ENCODE measurements at places on chromosomes 7 and 10.

DNA sequence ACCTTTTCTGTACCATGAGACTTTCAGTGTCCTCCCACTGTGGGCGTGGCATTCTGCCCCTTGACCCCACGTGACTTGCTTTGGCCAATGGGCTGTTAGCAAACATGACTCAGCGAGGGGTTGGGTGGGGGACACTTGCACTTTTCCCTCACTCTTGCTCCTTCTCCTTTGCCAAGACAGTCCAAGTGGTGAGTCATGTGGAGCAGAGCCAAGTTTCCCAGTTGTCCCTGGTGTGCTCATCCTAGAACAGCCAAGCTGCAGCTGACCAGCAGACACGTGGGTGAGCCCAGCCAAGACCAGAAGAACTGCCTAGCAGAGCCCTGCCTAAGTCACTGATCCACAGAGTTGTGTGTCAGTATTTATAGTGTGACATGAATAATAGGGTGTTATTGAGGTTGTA lies 82.8 kb upstream of the CPXM2 start:
- no peaks in the 10 kb centered on the region for H3K36me3 ChIP-seq
- peaks cover 8% of the 10 kb centered on the region for H3K4me1 ChIP-seq
- H3K27me3 ChIP-seq = peaks cover 72% of the 10 kb centered on the region
- DNase-seq = no peak

GRCh38 chr7:140260352-140261104 lies 83.7 kb upstream of the KDM7A start:
- DNase-seq = no peak
- H3K27ac ChIP-seq = no peak overlapping the region
- no peak overlapping the region for H3K4me3 ChIP-seq

DNA sequence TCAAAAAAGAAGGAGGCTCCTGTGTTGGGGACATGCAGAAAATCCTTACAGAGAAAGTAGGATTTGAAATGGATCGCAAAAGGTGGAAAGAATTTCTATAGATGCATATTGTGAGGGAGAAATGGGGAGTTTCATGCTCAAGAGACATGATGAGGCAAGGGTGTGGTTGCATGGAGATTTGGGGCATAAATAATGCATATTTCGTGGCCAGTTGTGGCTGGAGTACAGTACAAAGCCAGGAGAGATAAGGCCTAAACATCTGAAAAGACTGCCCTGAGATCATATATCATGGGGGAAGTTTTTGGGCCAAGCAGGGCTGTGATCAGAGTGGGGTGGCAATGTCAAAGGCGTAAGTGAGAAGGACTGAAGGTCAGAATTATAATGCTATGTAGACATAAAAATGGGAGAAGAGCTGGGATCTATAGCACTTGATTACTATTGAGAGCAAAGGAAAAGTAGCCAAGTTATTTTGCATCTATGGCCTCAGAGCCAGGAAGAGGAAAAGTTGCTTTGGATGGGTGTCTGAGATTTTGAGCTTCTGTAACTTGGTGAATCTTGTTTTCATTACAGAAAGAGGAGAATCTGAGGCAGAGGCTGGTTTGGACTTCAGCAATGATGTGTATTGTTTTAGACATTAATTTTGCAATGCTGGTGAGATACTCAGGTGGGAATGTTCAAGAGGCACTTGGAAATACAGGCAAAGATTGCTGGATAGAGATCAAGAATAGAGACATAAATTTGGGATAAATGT lies 166.6 kb downstream of the INHBA start:
- peaks cover 5% of the 10 kb centered on the region for H3K36me3 ChIP-seq
- H3K4me1 ChIP-seq = peaks cover 13% of the 10 kb centered on the region

GRCh38 chr7:20220293-20220761 lies 3.1 kb upstream of the MACC1 start:
- H3K36me3 ChIP-seq = no peaks in the 10 kb centered on the region
- H3K4me3 ChIP-seq = no peak overlapping the region
- peak overlapping the region; percentile 80 for H3K27ac ChIP-seq
- H3K27me3 ChIP-seq = no peaks in the 10 kb centered on the region

- H3K27me3 ChIP-seq = no peaks in the 10 kb centered on the region
- H3K4me1 ChIP-seq = peaks cover 5% of the 10 kb centered on the region
- DNase-seq = no peak
Observed at GRCh38 chr7:12648704-12649261, 38.6 kb upstream of the ARL4A start.

- H3K36me3 ChIP-seq = peaks cover 8% of the 10 kb centered on the region
- no peak overlapping the region for H3K4me3 ChIP-seq
- peaks cover 3% of the 10 kb centered on the region for H3K4me1 ChIP-seq
- no peak overlapping the region for H3K27ac ChIP-seq
Observed at GRCh38 chr7:27551803-27552400, 110.8 kb downstream of the HIBADH start.

DNA sequence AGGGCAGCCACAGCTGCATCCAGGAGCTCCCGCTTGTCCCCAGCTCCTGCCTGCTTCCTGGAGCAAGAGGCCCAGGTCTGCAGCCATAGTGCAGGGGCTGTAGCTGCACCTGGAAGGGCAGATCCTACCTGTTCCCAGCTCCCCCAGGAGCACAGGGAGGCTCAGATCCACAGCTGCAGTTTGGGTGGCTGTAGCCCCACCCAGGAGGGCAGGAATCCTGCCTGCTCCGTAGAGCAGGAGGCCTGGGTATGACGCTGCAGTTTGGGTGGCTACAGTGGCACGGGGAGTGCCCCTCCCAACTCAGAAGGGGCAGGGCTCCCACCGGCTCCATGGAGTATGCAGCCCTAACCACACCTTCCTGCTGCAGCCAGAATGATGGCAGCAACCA lies 26.7 kb upstream of the CDCA7L start:
- no peak overlapping the region for H3K27ac ChIP-seq
- peaks cover 11% of the 10 kb centered on the region for H3K27me3 ChIP-seq

DNA sequence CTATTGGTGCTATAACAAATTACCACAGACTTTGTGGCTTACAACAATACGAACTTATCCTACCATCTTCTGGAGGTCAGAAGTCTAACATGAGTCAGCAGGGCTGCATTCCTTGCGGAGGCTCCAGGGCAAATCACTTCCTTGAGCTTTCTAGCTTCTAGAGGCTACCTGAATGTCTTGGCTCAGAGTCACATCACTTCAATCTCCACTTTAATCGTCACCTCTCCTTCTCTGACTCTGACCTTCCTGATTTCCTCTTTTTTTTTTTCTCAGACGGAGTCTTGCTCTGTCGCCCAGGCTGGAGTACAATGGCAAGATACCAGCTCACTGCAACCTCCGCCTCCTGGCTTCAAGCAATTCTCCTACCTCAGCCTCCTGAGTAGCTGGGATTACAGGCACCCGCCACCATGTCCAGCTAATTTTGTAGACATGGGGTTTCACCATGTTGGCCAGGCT lies 44.6 kb upstream of the ANAPC16 start:
- H3K27me3 ChIP-seq = no peaks in the 10 kb centered on the region
- peak overlapping the region; percentile 78 for H3K27ac ChIP-seq

DNA sequence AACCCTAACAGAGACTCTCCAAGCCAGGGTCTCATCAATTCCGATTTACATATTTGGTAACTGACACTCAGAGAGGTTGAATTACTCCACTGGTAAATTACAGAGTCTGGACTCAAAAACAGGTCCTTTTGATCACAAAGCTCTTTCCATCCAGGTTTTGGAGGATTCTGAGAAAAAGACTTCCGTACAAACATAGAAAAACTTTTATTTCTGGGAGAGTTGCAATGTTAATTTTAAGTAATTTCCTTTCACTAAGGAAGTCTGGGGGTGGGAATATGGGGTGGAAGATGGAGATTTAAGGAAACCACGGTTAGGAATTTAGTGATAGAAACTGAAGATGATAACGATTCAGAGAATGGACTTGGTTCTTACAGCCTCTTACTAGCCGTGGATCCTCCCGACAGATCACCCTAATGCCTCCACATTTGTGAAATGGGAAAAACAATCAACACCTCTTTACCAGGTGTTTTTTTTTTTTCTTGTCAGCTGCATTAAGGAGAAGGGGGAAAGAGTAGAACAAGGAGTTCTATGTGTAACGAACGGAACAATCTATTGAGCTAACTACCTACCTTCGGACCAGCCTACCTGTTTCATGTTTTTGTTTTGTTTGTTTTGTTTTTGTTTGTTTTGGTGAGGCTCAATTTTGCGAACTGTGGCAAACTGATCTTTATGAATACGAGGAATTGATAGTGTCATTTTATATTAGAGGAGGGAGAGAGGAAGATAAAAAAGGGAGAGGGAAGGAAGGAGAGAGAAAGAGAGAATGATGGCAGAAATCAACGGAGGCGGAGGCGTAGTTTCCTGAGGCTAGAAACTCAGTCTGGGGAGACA lies 1.7 kb upstream of the RBM20 start:
- peak overlapping the region; percentile 42 for H3K4me3 ChIP-seq
- no peak for DNase-seq
- peaks cover 29% of the 10 kb centered on the region for H3K4me1 ChIP-seq
- no peak overlapping the region for H3K27ac ChIP-seq
- H3K27me3 ChIP-seq = peaks cover 36% of the 10 kb centered on the region
- H3K36me3 ChIP-seq = no peaks in the 10 kb centered on the region

DNA sequence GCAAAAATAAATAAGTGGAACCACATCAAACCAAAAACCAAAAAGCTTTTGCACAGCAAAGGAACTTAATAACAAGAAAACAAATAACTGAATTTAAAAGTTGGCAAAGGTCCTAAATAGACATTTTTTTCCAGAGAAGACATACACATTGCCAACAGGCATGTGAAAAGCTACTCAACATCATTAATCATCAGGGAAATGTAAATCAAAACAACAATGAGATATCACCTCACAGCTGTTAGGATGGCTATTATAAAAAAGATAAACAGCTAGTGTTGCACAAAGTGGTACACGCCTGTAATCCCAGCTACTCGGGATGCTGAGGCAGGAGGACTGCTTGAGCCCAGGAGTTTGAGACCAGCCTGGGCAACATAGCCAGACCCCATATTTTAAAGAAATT lies 2.2 kb upstream of the SUN3 start:
- no peak overlapping the region for H3K4me3 ChIP-seq
- peaks cover 8% of the 10 kb centered on the region for H3K4me1 ChIP-seq
- peaks cover 66% of the 10 kb centered on the region for H3K27me3 ChIP-seq
- H3K27ac ChIP-seq = no peak overlapping the region
- no peaks in the 10 kb centered on the region for H3K36me3 ChIP-seq
- DNase-seq = no peak

GRCh38 chr7:99089914-99090629 lies 53.8 kb downstream of the SMURF1 start:
- no peaks in the 10 kb centered on the region for H3K27me3 ChIP-seq
- peaks cover 10% of the 10 kb centered on the region for H3K36me3 ChIP-seq
- H3K4me3 ChIP-seq = no peak overlapping the region
- no peak for DNase-seq
- peak overlapping the region; percentile 81 for H3K27ac ChIP-seq
- peaks cover 36% of the 10 kb centered on the region for H3K4me1 ChIP-seq

- no peak overlapping the region for H3K4me3 ChIP-seq
- no peak for DNase-seq
- H3K4me1 ChIP-seq = peaks cover 87% of the 10 kb centered on the region
- H3K27ac ChIP-seq = peak overlapping the region; percentile 90
- H3K36me3 ChIP-seq = peaks cover 8% of the 10 kb centered on the region
Observed at GRCh38 chr7:47500103-47500563, 81.8 kb downstream of the TNS3 start.

- DNase-seq = no peak
- H3K4me3 ChIP-seq = peak overlapping the region; percentile 51
- H3K27ac ChIP-seq = peak overlapping the region; percentile 92
- H3K27me3 ChIP-seq = no peaks in the 10 kb centered on the region
- no peaks in the 10 kb centered on the region for H3K36me3 ChIP-seq
Observed at GRCh38 chr10:17214526-17214925, 13.1 kb upstream of the TRDMT1 start.

- peaks cover 3% of the 10 kb centered on the region for H3K36me3 ChIP-seq
- H3K4me1 ChIP-seq = peaks cover 64% of the 10 kb centered on the region
- H3K27me3 ChIP-seq = no peaks in the 10 kb centered on the region
- H3K27ac ChIP-seq = peak overlapping the region; percentile 93
- no peak overlapping the region for H3K4me3 ChIP-seq
Observed at GRCh38 chr10:77554996-77555397, 82.6 kb downstream of the KCNMA1 start.

GRCh38 chr7:131959106-131959812 lies 402.8 kb upstream of the PODXL start:
- peaks cover 70% of the 10 kb centered on the region for H3K27me3 ChIP-seq
- H3K27ac ChIP-seq = no peak overlapping the region
- H3K36me3 ChIP-seq = no peaks in the 10 kb centered on the region
- no peak overlapping the region for H3K4me3 ChIP-seq
- no peak for DNase-seq

- H3K4me1 ChIP-seq = peaks cover 57% of the 10 kb centered on the region
- H3K27me3 ChIP-seq = no peaks in the 10 kb centered on the region
- H3K36me3 ChIP-seq = no peaks in the 10 kb centered on the region
- no peak overlapping the region for H3K4me3 ChIP-seq
- DNase-seq = no peak
Observed at GRCh38 chr7:2105917-2106316, 126.8 kb downstream of the MAD1L1 start.

DNA sequence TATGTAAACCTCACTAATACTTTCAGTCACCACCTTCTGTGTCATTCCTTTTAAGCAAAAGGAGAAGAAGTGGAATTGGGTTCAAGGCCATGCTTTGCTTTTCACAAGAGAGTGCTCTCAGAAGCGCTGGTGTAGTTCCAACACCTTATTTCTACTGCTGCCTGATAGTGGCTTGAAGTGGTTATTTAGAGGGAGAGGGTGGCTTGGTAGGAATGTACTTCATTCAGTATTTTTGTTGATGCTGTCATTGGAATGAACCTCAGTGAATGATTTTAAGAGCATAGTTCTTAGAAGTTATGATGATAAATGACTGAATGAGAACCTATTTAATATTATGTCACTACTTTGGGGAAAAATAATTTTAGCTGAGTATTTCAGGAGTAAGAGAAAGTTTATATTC lies 396.7 kb downstream of the EXOC4 start:
- no peaks in the 10 kb centered on the region for H3K27me3 ChIP-seq
- H3K4me1 ChIP-seq = peaks cover 49% of the 10 kb centered on the region
- no peak overlapping the region for H3K27ac ChIP-seq
- DNase-seq = no peak
- peaks cover 3% of the 10 kb centered on the region for H3K36me3 ChIP-seq

GRCh38 chr7:142910481-142910880 lies 23.1 kb downstream of the TRPV5 start:
- no peak overlapping the region for H3K4me3 ChIP-seq
- no peak for DNase-seq
- H3K27me3 ChIP-seq = no peaks in the 10 kb centered on the region
- no peak overlapping the region for H3K27ac ChIP-seq

GRCh38 chr10:43120929-43121314 lies 17.3 kb upstream of the CSGALNACT2 start:
- H3K4me1 ChIP-seq = peaks cover 13% of the 10 kb centered on the region
- no peak overlapping the region for H3K27ac ChIP-seq
- H3K36me3 ChIP-seq = no peaks in the 10 kb centered on the region
- peak; percentile 44 for DNase-seq
- no peak overlapping the region for H3K4me3 ChIP-seq
- peaks cover 4% of the 10 kb centered on the region for H3K27me3 ChIP-seq

GRCh38 chr7:155807065-155807671 lies 5.1 kb downstream of the SHH start:
- no peak for DNase-seq
- no peaks in the 10 kb centered on the region for H3K36me3 ChIP-seq
- H3K4me1 ChIP-seq = peaks cover 39% of the 10 kb centered on the region
- H3K27me3 ChIP-seq = peaks cover 49% of the 10 kb centered on the region
- no peak overlapping the region for H3K4me3 ChIP-seq

GRCh38 chr7:148021507-148022045 lies 569.0 kb upstream of the C7orf33 start:
- H3K36me3 ChIP-seq = no peaks in the 10 kb centered on the region
- DNase-seq = no peak
- no peak overlapping the region for H3K4me3 ChIP-seq
- no peaks in the 10 kb centered on the region for H3K27me3 ChIP-seq
- no peak overlapping the region for H3K27ac ChIP-seq

- no peaks in the 10 kb centered on the region for H3K36me3 ChIP-seq
- no peak overlapping the region for H3K27ac ChIP-seq
- no peak overlapping the region for H3K4me3 ChIP-seq
- H3K27me3 ChIP-seq = no peaks in the 10 kb centered on the region
Observed at GRCh38 chr10:15684768-15685167, 35.0 kb downstream of the ITGA8 start.

Measured in osteocyte (in vitro differentiated cells).